ENCODE measurements at places on chromosomes 12 and 14.

DNA sequence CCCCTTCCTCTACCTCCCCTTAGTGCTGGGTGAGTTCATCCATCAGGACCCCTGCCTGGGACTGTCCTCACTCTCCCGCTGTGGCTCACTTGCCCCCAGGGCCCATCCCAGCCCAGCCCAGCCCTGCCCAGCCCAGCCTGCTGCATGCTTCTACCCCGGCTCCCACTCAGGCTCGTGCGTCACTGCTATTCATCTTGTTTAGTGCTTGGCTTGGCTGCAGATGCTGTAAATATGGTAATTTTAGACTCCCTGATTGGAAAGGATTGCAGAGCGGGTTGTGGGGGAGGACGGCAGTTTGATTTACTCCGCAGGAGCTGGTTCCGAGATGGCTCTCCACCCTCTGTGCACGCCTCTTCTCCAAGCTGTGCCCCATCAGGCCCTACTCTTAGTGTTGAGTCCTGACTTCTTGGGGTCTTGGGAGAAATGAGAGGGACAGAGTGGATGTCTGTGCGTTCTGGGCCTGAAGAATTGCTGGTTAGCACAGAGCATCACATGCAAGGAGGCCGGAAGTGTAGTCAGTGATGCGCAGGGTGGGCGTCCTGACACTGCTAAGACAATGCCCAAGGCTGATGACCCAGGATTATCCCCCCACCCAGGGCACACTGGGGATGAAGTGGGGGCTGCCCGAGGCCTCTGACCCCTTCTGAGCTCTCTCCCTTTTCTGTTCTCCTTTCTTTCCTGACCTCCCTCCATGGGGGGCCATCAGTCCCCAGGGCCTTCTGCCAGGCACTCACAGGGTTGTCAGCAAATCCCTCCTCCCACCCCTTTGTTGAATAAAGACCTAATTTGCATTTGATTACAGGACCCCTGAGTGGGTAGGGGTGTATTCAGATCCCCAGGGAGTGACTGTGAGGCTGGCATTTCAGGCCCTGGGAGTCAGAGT is 244.4 kb downstream of the ZFP36L1 start:
- DNase-seq, result no peak

DNA sequence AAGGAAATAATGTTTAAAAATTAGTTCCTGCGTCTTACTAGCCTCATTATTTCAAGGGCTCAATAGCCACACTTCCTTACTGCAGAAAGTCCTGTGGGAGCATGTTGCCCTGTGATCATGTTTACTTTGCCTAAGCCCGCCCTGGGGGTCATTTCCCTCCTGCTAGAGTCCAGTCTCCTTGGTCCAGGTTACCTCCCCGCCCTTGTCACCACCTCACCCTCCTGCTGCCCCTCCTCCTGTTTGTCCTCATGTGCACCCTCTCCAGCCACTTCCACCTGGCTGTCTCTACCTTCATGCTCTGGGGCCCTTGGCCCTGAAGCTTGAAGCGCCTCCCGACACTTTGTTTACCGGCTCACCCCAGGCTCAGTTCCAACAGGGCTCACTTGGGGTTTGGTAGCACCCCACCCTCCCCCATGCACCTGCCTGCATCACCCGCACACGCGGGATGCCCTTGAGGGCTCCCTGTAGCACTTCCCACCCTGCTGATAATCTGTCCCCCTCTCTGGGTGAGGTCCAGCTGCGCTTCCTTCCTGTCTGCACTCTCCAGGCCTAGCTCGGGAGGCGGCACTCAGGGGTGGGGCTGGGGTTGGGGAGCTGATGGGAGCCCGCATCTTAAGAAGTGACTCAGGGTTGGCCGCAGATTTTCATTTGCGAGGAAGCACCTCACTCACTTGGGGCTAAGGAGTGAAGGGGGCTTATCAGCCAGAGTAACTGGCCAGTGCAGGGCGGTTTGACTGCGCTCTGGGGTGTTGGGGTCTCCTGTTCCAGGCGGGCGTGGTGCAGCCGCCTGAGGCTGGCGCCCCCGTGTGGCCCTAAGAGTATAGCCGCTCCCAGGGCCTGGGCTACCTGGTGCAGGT is 40.1 kb downstream of the SMIM41 start:
- no peak for DNase-seq

DNA sequence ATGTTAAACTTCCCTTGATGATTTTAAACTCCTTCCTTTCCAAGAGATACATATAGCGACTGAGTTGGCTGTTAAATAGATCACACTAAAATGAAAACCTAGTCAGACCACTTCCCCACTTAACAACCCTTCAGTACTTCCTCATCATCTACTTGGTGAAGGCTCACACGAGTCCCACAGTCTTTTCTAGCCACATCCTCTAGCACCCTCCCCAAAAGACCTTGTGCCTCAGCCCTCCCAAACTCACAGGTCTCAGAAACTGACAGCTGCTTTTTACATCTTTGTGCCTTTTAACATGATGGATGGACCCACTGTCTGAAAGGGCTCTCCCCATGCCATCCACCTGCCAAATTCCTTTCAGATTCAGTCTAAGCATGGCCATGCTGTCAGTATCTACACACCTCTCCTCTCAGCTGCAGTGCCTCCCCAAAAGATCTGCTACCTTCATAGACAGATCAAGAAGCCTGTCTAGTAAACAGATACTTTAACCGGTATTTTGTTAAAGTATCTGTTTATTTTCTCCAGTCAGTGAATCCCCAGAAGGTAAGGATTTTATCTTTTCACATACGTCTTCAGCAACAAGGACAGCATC is 65.1 kb upstream of the GPHB5 start:
- peak; percentile 4 for DNase-seq

DNA sequence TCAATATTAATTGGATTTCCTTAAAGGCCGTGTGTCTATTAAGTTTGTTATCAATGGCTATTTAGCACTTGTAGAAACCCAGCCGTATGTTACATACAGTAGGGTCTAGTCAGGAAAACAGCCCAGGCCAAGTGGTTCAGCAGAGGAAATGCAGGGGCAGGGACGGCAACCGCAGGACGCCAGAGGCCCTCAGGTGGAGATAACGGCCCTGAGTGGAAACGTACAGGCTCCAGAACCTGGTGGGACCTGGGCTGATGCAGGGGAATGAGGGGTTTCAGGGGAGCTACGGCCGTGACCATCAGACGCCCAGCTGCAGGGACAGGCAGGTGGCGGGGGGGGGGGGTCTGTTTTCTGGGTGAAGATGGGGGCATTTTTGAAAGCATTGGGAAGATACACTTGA is 3.7 kb upstream of the ANKLE2 start:
- DNase-seq, result no peak

DNA sequence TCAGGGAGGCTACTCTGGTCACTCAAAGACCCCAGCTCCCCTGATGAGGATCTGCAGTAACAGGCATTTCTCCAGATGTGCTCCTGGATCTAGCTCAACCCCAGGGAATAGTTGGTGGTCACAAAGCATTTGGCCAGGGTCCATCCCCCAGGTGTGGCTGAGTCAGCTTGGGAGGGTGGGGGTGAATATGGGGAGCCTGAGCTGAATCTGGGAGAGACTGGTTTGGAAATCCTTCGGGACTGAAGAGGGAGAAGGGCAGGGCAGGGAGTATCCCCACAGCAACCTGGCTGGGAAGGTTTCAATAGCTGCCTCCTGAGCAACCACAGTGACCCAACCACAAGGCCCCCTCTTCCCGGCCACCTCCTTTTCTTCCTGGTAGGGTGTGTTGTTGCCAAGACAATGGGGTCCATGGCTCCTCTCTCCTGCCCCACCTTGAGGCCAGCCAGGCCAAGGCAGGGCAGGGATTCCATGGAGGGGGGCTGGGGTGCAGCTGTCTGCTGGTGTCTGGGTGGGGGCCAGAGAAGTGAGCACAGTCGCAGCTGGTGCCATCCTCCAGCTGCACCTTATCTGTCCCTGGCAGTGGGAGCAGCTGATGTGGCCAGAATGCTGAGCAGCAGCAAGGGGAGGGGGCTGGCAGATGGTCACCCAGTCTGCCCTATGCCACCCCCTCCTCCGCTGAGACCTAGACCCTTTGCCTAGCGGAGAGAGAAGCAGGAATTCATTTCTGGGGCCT is 5.5 kb downstream of the ASIC1 start:
- DNase-seq, result no peak

GRCh38 chr12:121873216-121873569 is 14.5 kb upstream of the HPD start:
- DNase-seq, result no peak

DNA sequence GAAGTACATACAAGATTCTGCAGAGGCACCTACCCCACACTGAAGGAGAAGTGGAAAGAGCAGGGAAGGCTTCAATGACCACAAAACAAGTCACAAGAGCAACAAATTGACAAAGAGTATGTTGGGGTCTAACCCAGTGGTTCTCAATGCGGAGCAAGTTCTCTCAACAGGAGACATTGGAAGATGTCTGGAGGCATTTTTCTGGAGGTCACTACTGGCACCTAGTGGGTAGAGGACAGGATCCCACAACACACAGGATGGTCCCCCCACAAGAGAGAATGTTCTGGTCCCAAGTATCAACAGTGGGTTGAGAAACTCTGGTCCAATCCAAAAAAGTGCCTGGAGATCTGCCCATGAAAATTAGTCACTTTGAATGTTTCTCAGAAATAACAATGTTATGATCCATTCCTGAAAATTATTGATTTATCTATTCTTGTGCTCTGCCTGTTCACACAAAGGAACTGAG is 3.4 kb downstream of the SSH1 start:
- DNase-seq, result no peak

DNA sequence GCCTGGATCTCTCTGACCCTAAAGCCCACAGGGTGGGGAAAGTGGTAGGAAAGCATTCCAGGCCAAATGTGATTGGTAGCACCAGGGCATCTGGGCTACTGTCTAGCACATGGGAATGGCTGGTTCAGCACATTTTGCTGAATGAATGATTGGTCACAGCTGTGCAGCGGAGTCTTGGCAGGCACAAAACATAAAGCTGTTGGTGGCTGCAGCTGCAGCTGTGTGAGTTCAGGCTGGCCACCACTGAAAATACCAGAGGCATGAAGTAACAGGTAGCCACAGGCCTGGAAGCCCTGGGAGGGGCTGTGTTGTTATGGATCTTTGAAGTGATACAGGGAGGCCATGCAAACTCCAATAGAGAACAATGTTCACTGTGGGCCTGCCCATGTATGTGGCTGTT is 72.7 kb downstream of the MYRFL start:
- no peak for DNase-seq

Data from SIG-M5 (cell line).